ENCODE measurements at places on chromosomes 2 and 18. TPM values are rescaled to one million over a fixed set of nuclear protein-coding genes. Genes with fewer than 3 reads are reported as not detected.

Gene ZNF519
- 3.8 TPM for polyA plus RNA-seq

Gene FLACC1
- 0.94 TPM for polyA plus RNA-seq

Gene TM4SF20
- polyA plus RNA-seq, result not detected

- peaks cover 29% of the 10 kb centered on the region for H3K4me1 ChIP-seq
- H3K27me3 ChIP-seq, result peaks cover 2% of the 10 kb centered on the region
- no peaks in the 10 kb centered on the region for H3K36me3 ChIP-seq
- peak overlapping the region; percentile 83 for H3K4me3 ChIP-seq
- DNase-seq, result no peak
These were observed 633 bp downstream of the KIAA1328 start for GRCh38 chr18:36829362-36830157.

- no peaks in the 10 kb centered on the region for H3K4me1 ChIP-seq
- H3K4me3 ChIP-seq, result no peak overlapping the region
- H3K36me3 ChIP-seq, result no peaks in the 10 kb centered on the region
- H3K27me3 ChIP-seq, result peaks cover 1% of the 10 kb centered on the region
- DNase-seq, result no peak
These were observed 128.3 kb upstream of the SPATS2L start for GRCh38 chr2:200177971-200178911.

DNA sequence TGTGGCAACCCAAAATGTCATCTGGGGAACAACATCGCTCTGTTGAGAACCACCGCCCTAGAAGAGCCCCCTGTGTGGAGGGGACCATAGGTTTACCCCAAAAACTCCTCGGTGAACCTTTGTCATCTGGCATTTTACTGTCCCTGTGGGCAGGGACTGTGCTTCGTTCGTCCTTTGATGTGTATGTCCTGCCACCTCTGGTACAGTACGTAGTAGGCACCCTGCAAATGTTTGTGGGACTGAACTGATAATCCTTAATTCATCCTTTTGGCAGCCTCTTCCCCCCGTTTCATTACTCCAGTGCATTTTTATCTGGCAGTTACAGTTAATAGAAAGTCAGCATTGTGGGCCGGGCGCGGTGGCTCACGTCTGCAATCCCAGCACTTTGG lies 728 bp downstream of the NAPG start:
- H3K27ac ChIP-seq, result peak overlapping the region; percentile 90
- H3K4me3 ChIP-seq, result peak overlapping the region; percentile 97
- H3K36me3 ChIP-seq, result no peaks in the 10 kb centered on the region
- H3K27me3 ChIP-seq, result peaks cover 12% of the 10 kb centered on the region
- no peak for DNase-seq
- peaks cover 62% of the 10 kb centered on the region for H3K4me1 ChIP-seq

- H3K27me3 ChIP-seq, result no peaks in the 10 kb centered on the region
- no peak for DNase-seq
- H3K4me1 ChIP-seq, result peaks cover 90% of the 10 kb centered on the region
- peaks cover 5% of the 10 kb centered on the region for H3K36me3 ChIP-seq
- no peak overlapping the region for H3K4me3 ChIP-seq
- H3K27ac ChIP-seq, result peak overlapping the region; percentile 62
These were observed 64.0 kb downstream of the AAK1 start for GRCh38 chr2:69579536-69579935.

DNA sequence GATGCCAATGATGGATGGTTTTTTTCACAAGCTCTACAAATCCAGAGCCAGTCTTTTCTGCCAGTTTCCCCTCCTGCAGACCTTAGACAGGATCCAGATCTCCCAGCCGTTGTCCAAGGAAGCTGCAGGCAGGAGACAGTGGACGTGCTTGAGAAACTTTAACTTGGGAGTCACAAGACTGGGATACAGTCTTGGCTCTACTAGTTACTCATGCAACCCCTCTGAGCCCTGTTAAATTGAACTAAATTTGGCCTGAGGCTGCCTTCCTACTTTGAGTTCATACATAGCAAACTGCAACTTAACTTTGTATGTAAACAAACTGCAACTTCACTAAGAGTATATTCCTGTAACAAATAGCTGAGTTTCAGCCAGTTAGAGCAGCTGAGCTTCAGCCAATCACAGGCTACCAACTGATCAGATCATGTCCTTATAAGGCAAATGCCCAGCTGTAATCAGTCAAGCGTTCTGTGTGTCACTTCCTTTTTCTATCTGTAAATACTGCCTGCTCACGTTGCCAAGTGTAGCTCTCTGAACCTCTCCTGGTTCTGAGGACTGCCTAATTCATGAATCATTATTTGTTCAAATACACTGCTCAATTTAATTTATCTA lies 140.9 kb downstream of the CAPN13 start:
- H3K4me3 ChIP-seq, result no peak overlapping the region
- H3K4me1 ChIP-seq, result peaks cover 6% of the 10 kb centered on the region
- H3K27ac ChIP-seq, result no peak overlapping the region
- no peaks in the 10 kb centered on the region for H3K27me3 ChIP-seq

- H3K27ac ChIP-seq, result no peak overlapping the region
- DNase-seq, result no peak
- no peaks in the 10 kb centered on the region for H3K4me1 ChIP-seq
- H3K4me3 ChIP-seq, result no peak overlapping the region
- H3K36me3 ChIP-seq, result no peaks in the 10 kb centered on the region
These were observed 38.2 kb upstream of the EPHA4 start for GRCh38 chr2:221610255-221610654.

DNA sequence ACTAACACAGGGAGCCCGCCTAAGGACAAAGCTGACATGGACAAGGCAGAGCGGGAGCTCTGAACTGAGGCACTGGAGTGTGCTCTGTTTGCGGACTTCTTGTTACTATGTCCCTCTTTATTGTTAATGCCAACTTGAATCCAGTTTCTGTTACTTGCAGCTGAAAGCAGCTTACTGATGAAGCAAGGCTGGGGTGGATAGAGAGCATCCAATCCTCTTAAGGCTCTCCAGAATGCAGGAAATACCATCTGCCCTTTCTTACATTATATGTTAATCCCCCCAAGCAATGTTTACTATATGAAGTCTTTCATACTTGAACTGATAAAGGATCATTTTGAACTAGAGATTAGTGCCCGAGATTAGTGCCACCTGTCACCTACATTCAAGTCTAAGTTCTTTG lies 9.4 kb downstream of the FAM210A start:
- H3K27me3 ChIP-seq, result no peaks in the 10 kb centered on the region
- H3K4me3 ChIP-seq, result no peak overlapping the region
- peaks cover 3% of the 10 kb centered on the region for H3K4me1 ChIP-seq
- H3K36me3 ChIP-seq, result no peaks in the 10 kb centered on the region

GRCh38 chr2:65252640-65253039 lies 25.0 kb downstream of the ACTR2 start:
- DNase-seq, result no peak
- H3K27ac ChIP-seq, result no peak overlapping the region
- H3K4me1 ChIP-seq, result peaks cover 59% of the 10 kb centered on the region

- no peak overlapping the region for H3K27ac ChIP-seq
- H3K36me3 ChIP-seq, result no peaks in the 10 kb centered on the region
- no peak overlapping the region for H3K4me3 ChIP-seq
These were observed 121.1 kb upstream of the RMP24 start for GRCh38 chr18:35851286-35851970.

- peaks cover 4% of the 10 kb centered on the region for H3K36me3 ChIP-seq
- H3K27me3 ChIP-seq, result no peaks in the 10 kb centered on the region
- peaks cover 4% of the 10 kb centered on the region for H3K4me1 ChIP-seq
- H3K4me3 ChIP-seq, result no peak overlapping the region
These were observed 368.5 kb upstream of the CNTNAP5 start for GRCh38 chr2:123656590-123656989.

DNA sequence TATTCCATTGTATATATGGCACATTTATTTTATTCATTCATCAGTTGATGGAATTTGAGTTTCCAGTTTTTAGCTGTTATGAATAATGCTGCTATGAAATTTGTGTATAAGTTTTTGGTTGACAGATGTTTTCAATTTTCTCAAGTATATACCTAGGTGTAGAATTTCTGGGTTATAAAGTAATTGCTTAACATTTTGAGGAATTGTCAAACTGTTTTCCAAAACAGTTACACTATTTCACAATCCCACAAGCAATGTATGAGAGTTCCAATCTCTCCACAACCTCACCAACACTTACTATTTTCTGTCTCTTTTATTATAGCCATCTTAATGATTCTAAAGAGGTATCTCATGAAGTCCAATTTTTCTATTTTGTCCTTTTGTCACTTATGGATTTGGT lies 12.5 kb upstream of the WDSUB1 start:
- peaks cover 3% of the 10 kb centered on the region for H3K36me3 ChIP-seq
- no peaks in the 10 kb centered on the region for H3K4me1 ChIP-seq
- no peak for DNase-seq
- H3K27me3 ChIP-seq, result no peaks in the 10 kb centered on the region
- H3K4me3 ChIP-seq, result no peak overlapping the region
- no peak overlapping the region for H3K27ac ChIP-seq

GRCh38 chr2:234957834-234958135 lies 6.0 kb downstream of the SH3BP4 start:
- DNase-seq, result no peak
- no peak overlapping the region for H3K4me3 ChIP-seq
- no peaks in the 10 kb centered on the region for H3K36me3 ChIP-seq
- no peaks in the 10 kb centered on the region for H3K4me1 ChIP-seq
- H3K27ac ChIP-seq, result no peak overlapping the region

- DNase-seq, result no peak
- H3K36me3 ChIP-seq, result peaks cover 14% of the 10 kb centered on the region
- H3K4me3 ChIP-seq, result no peak overlapping the region
- peaks cover 6% of the 10 kb centered on the region for H3K4me1 ChIP-seq
- H3K27ac ChIP-seq, result no peak overlapping the region
These were observed 98.6 kb downstream of the BCL2L11 start for GRCh38 chr2:111219285-111219684.

- H3K27me3 ChIP-seq, result no peaks in the 10 kb centered on the region
- no peaks in the 10 kb centered on the region for H3K4me1 ChIP-seq
- H3K4me3 ChIP-seq, result no peak overlapping the region
These were observed 391.2 kb downstream of the FBXO15 start for GRCh38 chr18:73756256-73757091.

GRCh38 chr18:52874774-52875173 lies 534.8 kb downstream of the DCC start:
- no peak for DNase-seq
- no peaks in the 10 kb centered on the region for H3K27me3 ChIP-seq
- no peaks in the 10 kb centered on the region for H3K4me1 ChIP-seq
- no peak overlapping the region for H3K27ac ChIP-seq
- no peak overlapping the region for H3K4me3 ChIP-seq
- H3K36me3 ChIP-seq, result no peaks in the 10 kb centered on the region

DNA sequence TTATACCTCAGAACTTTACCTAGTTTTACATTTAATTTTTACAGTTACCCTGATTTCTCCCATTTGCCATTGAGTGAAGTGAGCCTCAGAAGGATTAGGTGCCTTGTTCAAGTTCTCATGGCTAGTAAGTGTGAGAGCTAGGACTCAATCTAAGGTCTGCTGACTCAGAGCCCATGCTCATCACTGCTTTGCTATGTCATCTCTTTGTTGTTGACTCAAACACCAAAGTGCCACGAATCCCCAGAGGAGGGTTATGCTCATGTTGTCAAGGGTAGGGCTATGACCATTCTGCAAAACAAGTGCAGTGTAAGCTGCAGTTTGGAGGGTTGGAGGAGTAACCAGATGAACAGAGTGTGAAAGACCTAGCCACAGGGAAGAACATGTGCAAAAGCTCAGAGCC lies 185.4 kb upstream of the SKOR2 start:
- H3K36me3 ChIP-seq, result no peaks in the 10 kb centered on the region
- H3K4me1 ChIP-seq, result no peaks in the 10 kb centered on the region
- peaks cover 11% of the 10 kb centered on the region for H3K27me3 ChIP-seq
- no peak for DNase-seq
- no peak overlapping the region for H3K4me3 ChIP-seq

GRCh38 chr2:84458551-84459017 lies 496 bp downstream of the SUCLG1 start:
- DNase-seq, result no peak
- H3K27ac ChIP-seq, result peak overlapping the region; percentile 95
- H3K36me3 ChIP-seq, result no peaks in the 10 kb centered on the region
- H3K4me1 ChIP-seq, result peaks cover 46% of the 10 kb centered on the region
- H3K4me3 ChIP-seq, result peak overlapping the region; percentile 98

DNA sequence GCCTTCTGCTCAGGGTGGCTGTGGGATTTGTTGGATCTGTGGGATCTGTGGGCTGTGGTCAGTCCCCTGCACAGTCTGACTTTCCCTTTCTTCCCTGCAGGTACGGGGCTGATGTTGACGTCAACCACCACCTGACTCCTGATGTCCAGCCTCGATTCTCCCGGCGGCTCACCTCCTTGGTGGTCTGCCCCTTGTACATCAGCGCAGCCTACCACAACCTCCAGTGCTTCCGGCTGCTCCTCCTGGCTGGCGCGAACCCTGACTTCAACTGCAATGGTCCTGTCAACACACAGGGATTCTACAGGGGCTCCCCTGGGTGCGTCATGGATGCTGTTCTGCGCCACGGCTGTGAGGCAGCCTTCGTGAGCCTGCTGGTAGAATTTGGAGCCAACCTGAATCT lies 17.5 kb downstream of the ASB1 start:
- H3K27me3 ChIP-seq, result no peaks in the 10 kb centered on the region
- no peak for DNase-seq
- H3K36me3 ChIP-seq, result peaks cover 12% of the 10 kb centered on the region
- peaks cover 37% of the 10 kb centered on the region for H3K4me1 ChIP-seq
- H3K4me3 ChIP-seq, result no peak overlapping the region
- H3K27ac ChIP-seq, result no peak overlapping the region

- no peaks in the 10 kb centered on the region for H3K36me3 ChIP-seq
- H3K4me3 ChIP-seq, result no peak overlapping the region
- no peaks in the 10 kb centered on the region for H3K4me1 ChIP-seq
- peaks cover 15% of the 10 kb centered on the region for H3K27me3 ChIP-seq
These were observed 154.5 kb downstream of the CLIP4 start for GRCh38 chr2:29269765-29270109.

GRCh38 chr2:189191766-189192165 lies 12.2 kb upstream of the COL5A2 start:
- H3K27me3 ChIP-seq, result no peaks in the 10 kb centered on the region
- H3K27ac ChIP-seq, result no peak overlapping the region
- no peak for DNase-seq
- H3K4me1 ChIP-seq, result no peaks in the 10 kb centered on the region
- H3K36me3 ChIP-seq, result no peaks in the 10 kb centered on the region

GRCh38 chr2:38421274-38422056 lies 44.4 kb upstream of the ATL2 start:
- no peaks in the 10 kb centered on the region for H3K4me1 ChIP-seq
- DNase-seq, result no peak
- no peaks in the 10 kb centered on the region for H3K36me3 ChIP-seq
- no peak overlapping the region for H3K4me3 ChIP-seq
- no peaks in the 10 kb centered on the region for H3K27me3 ChIP-seq
- no peak overlapping the region for H3K27ac ChIP-seq

- no peaks in the 10 kb centered on the region for H3K36me3 ChIP-seq
- no peak overlapping the region for H3K27ac ChIP-seq
- no peaks in the 10 kb centered on the region for H3K4me1 ChIP-seq
- no peak for DNase-seq
These were observed 8.3 kb upstream of the CTIF start for GRCh38 chr18:48530399-48531081.

GRCh38 chr2:148674063-148675020 lies 29.8 kb downstream of the EPC2 start:
- no peak overlapping the region for H3K27ac ChIP-seq
- no peaks in the 10 kb centered on the region for H3K36me3 ChIP-seq
- peak; percentile 37 for DNase-seq
- H3K4me1 ChIP-seq, result peaks cover 62% of the 10 kb centered on the region
- H3K27me3 ChIP-seq, result peaks cover 3% of the 10 kb centered on the region
- H3K4me3 ChIP-seq, result peak overlapping the region; percentile 2
